ENCODE measurements at places on chromosomes 5 and 9.

DNA sequence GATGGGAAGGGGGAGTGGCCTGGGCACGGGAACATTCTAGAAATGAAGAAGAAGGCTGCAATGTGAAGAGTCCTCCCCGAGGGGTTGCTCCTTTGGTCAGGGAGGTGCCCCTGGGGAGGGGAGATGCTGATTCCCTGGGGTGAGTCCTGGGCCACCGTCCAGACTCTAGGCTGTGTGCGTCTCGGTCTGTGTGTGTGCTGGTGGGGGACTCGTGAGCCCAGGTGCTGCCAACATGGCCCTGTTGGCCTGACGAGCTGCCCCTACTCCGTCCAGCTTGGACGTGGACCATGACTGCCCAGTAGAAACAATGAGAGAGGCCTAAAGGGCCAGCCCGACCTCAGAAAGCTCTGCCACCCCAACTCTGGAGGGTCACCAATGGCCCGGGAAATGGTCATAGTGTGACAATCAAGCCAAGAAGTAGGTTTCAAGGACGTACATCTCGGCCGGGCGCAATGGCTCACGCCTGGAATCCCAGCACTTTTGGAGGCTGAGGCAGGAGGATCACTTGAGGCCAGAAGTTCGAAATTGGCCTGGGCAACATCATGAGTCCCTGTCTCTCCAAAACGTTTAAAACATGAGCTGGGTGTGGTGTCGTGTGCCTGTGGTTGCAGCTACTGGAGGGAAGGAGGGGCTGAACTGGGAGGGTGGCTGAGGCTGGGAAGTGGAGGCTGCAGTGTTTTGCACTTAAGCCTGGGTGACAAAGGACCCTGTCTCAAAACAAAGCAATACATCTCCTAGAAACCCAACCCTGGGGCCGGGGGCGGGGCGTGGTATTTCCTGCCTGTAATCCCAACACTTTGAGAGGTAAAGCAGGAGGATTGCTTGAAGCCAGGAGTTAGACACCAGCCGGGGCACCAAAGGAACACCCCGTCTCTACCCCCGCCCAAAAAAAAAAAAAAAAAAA is 17.0 kb downstream of the LHX3 start:
- no peak for DNase-seq

GRCh38 chr9:94861589-94862272 is 135.2 kb downstream of the AOPEP start:
- DNase-seq, result no peak

DNA sequence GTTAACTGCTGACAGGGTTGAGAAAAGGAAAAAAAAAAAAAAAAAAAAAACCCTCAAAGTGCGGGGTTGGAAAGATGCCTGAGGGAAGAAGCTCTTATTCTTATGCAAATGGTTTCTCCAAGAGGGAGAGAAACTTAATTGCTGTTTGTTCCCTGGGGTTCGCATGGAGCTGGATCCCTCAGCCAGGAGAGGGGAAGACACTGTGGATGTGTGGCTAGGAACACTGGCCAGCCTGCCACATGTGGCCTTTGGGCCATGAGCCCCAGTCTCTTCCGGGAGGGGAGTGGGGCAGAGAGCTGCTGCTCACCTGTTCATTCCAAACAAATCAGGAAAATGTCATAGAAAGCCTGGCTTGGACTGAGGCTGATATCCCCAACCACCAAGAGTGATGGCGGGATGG is 9.4 kb upstream of the SCGB3A2 start:
- DNase-seq, result no peak

GRCh38 chr9:91954841-91955471 is 4.9 kb upstream of the ROR2 start:
- peak; percentile 3 for DNase-seq

DNA sequence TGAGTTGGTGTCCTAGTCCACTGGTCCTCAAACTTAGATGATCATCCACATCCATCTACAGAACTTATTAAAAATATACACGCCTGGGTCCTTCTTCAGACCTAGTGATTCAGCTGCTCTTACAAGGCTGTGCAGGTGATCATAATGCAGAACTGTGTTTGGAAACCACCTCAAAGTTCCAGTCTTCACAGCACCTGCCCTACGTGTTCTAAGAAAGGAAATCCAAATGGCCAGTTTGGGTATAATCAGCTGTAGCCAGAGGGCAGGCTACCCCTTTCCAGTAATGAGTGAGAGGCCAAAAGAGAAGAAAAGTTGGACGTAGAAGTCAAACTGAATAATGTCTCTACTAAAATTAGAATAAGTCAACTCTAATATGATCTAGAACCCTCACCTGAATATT is 15.4 kb downstream of the REEP5 start:
- DNase-seq, result no peak

DNA sequence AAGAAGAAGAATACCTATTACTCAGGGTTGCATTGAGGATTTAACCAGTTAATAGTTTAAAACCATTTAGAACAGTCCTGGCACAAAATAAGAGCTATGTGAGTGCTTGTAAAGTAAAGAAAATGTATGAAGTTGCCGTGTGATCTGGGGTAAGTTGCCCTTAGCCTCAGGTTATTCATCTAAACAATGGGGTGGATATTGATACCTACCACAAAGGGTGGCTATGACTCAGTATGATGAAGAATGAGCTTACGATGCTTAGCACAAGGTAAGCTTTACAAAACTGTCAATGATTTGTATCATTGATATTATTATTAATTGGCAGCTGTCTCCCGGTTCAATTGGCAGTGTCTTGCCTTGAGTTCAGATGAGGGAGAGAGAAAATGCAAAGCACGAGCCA is 149.4 kb upstream of the PITX1 start:
- DNase-seq, result no peak

GRCh38 chr9:34334916-34335315 is 5.5 kb downstream of the NUDT2 start:
- DNase-seq, result no peak

Data from inflammatory macrophage treated with lipopolysaccharide for 1 hour (primary cell).